ENCODE measurements at places on chromosomes 12 and 14.

DNA sequence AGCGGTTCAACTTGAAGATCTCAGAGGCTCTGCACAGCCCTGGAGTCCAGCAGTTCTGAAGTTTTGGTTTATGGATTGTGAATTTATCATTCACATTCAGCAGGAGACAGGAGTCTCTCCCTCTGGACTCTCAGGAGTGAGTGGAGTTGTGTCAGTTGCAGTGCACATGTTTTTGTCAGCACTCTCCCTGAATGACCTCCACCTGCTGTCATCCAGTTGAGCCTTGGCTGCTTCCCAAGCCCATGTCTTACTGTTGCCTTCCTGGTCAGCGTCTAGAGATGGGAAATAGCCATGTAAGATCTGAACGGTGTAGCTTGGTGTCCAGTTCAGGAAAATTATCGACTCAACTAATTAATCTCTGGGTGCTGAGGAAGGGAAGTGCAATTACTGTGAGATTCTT is 133.2 kb downstream of the PRKCH start:
- no peak for DNase-seq

DNA sequence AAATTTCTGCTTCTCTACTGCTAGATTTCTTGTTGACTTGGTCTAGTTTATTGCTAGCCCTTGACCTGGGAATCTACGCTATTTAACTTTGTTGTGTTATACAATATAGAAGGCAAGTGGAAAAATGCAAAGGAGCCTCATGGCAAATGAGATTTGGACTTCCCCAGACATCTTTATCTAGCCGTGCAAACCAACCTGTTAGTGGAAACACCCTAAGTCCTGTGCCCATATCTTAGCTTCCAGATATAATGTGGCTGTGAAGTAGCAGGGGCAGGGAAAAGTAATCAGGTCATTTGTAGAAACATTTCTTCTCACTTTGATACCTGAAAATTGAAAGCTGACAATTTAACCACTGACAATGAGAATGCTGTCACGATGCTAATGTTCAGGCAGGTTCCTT is 90.7 kb upstream of the ATP2B1 start:
- DNase-seq: no peak

GRCh38 chr14:67133595-67134441 is 55.4 kb upstream of the GARIN2 start:
- no peak for DNase-seq

DNA sequence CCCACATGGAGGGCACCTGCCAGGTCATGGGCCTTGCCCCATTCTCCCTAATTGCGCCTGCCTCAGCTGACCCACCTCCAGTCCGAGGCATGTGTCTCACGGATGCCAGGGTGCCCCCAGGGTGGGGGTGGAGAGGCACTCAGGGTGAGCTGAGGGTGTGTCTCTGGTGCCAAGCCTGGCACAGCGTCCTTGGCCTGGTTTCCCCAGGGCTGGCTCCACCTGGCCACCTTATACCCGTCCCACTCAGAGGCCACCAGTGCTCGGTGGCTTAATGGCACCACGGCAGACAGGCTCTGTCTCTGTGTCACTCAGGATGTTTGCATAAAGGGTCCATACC is 33.6 kb upstream of the TDRD9 start:
- DNase-seq: no peak

DNA sequence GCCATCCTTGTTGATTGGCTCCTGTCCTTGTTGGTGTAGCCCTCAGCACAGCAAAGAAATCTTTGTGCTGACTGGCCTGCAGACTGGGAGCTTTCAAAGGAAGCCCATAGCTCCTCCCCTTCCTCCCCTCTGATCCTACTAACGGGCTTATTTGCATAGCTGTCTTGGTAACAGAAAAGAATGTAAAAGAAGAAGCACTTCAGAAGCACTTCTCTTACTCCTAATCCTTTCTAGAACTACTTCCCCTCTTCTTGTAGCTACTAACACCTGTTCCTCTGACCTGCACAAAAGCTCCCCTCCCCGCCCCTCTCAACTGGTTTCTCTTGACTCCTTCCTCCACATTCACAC is 14.3 kb upstream of the RIC8B start:
- no peak for DNase-seq

DNA sequence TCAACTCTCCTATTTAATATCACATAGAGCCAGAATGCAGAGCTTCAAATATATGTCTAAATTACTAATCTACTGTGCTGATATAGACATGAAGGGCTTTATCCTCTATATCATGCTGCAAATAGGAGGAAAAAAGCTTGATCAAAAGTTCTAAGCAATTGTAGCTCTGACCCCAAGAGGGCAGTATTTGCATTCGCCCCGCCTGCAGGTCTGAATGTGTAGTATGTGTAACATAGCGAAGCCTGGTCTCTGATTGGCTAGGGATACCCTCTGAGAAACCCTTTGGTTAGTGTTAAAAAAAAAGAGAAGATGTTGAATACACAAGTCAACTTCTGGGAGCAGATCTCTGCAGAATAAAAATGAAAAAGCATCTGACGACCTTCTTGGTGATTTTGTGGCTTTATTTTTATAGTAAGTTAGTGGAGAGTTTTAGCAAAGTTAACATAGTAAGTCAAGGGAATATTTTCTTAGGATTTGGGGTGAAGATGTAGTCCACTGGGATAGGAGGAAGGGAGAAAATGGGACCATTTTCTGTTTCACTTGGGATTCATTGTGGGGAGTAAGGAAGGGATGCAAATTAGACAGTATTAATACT is 151.6 kb upstream of the OR4E1 start:
- DNase-seq: no peak

DNA sequence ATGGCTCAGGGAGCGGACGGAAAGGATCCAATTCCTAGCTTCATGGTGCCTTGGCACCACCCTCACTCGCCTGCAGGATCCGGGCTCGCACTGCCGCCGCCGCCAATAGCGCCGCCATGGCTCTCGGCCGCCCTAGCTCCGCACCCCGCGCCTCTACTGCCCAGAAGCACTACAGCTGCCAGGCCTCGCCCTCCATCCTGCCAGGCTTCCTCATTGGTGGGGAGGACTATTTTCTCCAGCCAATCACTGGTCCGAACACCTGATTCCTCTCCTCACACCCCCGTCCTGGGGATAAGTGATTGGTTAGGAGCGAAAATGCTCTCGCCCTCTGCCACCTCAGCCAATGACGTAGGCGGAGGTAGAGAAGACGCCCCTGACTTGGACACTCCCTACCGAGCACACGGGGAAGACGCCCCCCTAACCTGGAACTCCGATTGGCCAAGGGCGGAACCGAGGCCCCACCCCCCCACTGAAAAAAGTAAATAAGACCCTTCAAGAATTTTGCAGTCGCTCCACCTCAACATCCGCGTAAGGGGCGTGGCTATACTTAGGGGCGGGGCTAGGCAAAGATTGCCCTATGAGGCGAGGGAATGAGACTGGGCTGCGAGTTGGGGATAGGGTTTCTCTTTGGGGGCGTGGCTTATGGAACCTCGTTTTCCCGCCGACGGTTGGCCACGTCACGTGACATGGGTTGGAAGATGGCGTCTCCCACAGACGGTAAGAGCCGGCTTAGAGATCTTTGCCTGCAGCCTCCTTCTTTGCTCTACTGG is at the start of the genes ALDH6A1 and LIN52:
Gene ALDH6A1, minus strand, starts transcription at position 177 of the 770 bp plus-strand sequence. Its CDS starts 59 bp downstream, at position 118.
Gene LIN52, plus strand, starts transcription at position 680 of the 770 bp plus-strand sequence. Its CDS starts 19 bp downstream, at position 699.
- peak; percentile 100 for DNase-seq

- peak; percentile 86 for DNase-seq
Observed at GRCh38 chr14:75648066-75648838, 12.4 kb downstream of the ERG28 start.

- no peak for DNase-seq
Observed at GRCh38 chr14:53043027-53043581, 92.3 kb upstream of the FERMT2 start.

DNA sequence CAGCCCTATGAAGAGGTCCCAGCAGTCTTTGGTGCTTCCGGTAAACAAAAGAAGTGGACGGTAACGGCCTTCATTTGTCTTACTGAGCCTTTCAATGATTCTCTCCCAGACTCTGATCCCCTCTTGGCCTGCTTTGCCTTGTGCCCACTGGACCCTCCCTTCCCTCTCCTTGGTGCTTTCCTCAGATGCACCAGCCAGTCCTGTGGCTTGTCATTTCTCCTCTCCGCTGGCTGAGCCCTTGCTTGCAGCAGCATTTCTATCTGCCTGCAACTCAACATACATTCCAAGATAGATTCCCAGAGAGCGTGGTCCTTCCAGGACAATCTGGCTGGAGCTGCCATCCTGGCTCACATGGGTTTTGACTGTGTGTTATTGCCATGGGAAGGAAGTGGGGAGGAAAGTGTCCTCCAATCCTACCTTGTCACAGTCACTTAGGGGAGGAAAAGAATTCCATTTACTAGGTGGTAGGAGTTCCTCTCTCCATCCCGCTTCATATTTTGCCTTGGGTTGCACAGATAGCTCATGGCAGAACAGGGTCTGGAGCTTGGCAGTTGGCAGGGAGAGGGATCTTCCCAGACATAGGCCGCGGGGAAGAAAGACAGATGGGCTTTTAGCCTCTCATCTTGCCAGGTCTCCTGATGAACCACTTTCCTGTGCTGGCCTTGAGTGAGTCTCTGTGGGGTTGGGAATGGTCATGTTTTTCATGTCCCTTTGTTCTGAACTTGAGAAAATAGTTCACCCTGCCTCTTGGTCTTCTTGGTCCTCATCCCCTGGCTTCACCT is 92.8 kb upstream of the KCNA1 start:
- no peak for DNase-seq

- DNase-seq: no peak
Observed at GRCh38 chr12:48954061-48954460, 3.2 kb downstream of the ARF3 start.

DNA sequence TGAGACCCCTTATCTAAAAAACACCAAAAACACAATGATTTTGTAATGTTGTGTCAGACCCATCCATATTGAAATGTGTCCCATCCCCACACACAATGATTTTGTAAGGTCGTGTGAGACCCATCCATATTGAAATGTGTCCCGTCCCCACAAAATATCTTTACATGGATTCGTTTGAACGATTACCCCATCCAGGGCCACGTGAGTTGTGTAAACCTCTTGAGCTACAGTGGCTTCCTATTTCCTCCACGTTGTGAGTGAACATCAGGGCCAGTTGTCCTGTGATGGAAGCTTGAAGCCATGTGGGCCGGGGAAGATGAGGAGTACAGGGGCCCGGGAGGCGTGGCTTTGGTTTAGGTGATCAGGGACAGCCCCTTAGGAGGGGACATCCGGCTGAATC is 27.0 kb upstream of the ULK1 start:
- DNase-seq: no peak

DNA sequence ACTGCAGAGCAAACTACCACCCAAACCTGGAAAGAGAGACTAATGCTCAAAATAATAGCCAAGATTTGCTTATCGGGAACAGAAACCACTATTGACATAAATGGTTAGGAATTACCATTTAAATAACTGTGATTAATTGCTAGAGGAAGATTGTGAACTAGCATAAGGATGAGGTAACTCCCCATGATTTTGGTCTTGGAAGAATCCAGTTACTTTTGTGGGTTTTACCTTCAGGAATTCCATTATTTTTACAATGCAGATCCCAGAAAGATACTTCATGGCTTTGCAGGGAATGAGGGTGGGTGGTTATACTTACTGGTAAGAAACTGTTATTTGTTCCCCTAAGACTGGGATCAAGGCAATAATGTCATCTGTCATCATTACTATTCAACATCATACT is 652.9 kb upstream of the FLRT2 start:
- DNase-seq: no peak

All from amniotic stem cell (primary cell).